T-helper 17 cell (primary cell): ENCODE measurements at places on chromosomes 6 and 20. TPM values are rescaled to one million over a fixed set of nuclear protein-coding genes. Genes with fewer than 3 reads are reported as not detected.

DNA sequence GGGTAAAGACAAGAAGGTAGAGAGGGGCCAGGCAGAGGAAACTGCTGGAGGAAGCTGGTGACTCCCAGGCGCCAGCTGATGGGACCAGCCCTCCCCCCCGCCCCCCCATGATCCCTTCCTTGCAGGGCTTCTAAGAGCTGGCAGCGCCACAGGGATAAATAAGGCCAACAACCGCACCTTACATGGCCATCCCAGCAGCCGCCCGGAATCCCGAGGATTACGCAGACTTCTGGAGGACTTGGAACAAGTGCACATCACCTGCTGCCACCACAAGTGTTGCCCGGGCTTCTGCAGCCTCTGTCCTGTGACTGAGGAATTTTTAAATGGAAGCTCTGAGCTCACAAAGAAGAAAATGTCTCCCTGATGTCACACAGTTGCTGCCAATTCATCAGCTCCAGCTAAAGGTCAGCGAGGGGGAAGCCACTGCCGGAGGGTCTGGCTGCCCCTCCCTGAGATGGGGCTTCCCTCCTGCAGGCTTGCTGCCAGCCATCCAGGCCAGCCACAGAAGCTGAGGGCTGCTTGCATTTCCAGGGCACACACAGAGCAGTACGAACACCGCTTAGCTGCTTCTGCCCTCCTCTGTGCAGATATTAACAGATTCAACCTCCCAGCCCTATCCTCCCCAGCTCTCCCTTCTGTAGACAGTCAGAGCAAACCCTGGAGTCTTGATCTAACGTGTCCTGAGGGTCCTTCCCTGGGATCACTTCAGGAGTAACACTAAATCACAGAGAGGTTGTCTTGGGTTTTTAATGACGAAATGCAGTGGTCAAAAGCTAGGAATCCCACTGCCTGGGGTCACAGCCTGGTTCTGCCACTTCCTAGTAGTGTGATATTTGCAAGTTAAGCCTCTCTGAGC lies 38.6 kb upstream of the PIM1 start:
- H3K4me3 ChIP-seq: no peak overlapping the region
- peaks cover 26% of the 10 kb centered on the region for H3K4me1 ChIP-seq

- no peak for DNase-seq
- H3K36me3 ChIP-seq: peaks cover 8% of the 10 kb centered on the region
- H3K27ac ChIP-seq: peak overlapping the region; percentile 93
- H3K27me3 ChIP-seq: peaks cover 5% of the 10 kb centered on the region
- peaks cover 42% of the 10 kb centered on the region for H3K4me1 ChIP-seq
- peak overlapping the region; percentile 50 for H3K4me3 ChIP-seq
Measured at GRCh38 chr20:16732506-16733152, 2.8 kb downstream of the SNRPB2 start.

GRCh38 chr6:105821027-105821426 lies 265.1 kb upstream of the PRDM1 start:
- no peaks in the 10 kb centered on the region for H3K36me3 ChIP-seq
- H3K27ac ChIP-seq: no peak overlapping the region
- no peak overlapping the region for H3K4me3 ChIP-seq
- no peak for DNase-seq
- peaks cover 2% of the 10 kb centered on the region for H3K4me1 ChIP-seq

- H3K36me3 ChIP-seq: peaks cover 2% of the 10 kb centered on the region
- H3K4me1 ChIP-seq: no peaks in the 10 kb centered on the region
- no peak for DNase-seq
- H3K27me3 ChIP-seq: peaks cover 56% of the 10 kb centered on the region
Measured at GRCh38 chr6:6560909-6561308, 27.6 kb upstream of the LY86 start.

DNA sequence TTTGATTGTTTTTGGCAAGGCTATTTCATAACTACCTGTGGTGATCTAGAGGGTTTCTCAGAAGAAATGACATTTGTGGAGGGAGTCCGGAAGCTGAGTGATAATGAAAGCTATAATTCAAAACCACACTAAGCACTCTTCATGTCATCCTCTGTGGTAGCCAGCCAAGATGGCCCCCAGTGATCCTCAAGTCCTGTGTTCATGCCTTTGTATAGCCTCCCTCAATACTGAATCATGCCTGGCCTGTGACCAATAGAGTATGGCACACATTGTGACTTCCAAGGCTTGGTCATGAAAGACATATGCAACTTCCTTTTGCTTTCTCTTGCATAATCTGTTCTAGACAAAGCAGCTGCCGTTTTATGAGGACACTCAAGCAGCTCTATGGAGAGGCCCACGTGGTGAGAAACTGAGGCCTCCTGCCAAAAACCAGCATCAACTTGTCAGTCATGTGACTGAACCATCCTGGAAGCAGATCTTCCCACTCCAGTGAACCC lies 12.8 kb upstream of the DNAAF9 start:
- peak overlapping the region; percentile 39 for H3K4me3 ChIP-seq
- peaks cover 10% of the 10 kb centered on the region for H3K4me1 ChIP-seq
- no peak for DNase-seq
- H3K27ac ChIP-seq: no peak overlapping the region
- peaks cover 3% of the 10 kb centered on the region for H3K36me3 ChIP-seq

GRCh38 chr6:111743862-111744692 lies 129.2 kb downstream of the FYN start:
- peak overlapping the region; percentile 81 for H3K27ac ChIP-seq
- H3K4me3 ChIP-seq: no peak overlapping the region
- H3K4me1 ChIP-seq: peaks cover 61% of the 10 kb centered on the region
- no peak for DNase-seq
- no peaks in the 10 kb centered on the region for H3K27me3 ChIP-seq
- H3K36me3 ChIP-seq: peaks cover 9% of the 10 kb centered on the region

Gene WTAP
- total RNA-seq: 160 TPM

Gene ABCF1
- total RNA-seq: 106 TPM
